ENCODE measurements at places on chromosomes 1 and 21. TPM values are rescaled to one million over a fixed set of nuclear protein-coding genes. Genes with fewer than 3 reads are reported as not detected.

BCAN gene
- not detected for total RNA-seq

ANKRD45 gene
- 1.7 TPM for total RNA-seq

CDCA8 gene
- 1.0 TPM for total RNA-seq

GPA33 gene
- total RNA-seq = not detected

KIAA0040 gene
- 94.0 TPM for total RNA-seq

TTC39A gene
- total RNA-seq = 1.0 TPM

BRDT gene
- total RNA-seq = not detected

OLIG2 gene
- not detected for total RNA-seq

GUCA2B gene
- not detected for total RNA-seq

HMGCS2 gene
- total RNA-seq = not detected

LCE2A gene
- total RNA-seq = not detected

CD34 gene
- total RNA-seq = not detected

FMO4 gene
- total RNA-seq = 7.0 TPM

DFFA gene
- 49.8 TPM for total RNA-seq

ASTN1 gene
- total RNA-seq = 0.33 TPM

MSH4 gene
- 0.17 TPM for total RNA-seq

CLCA4 gene
- total RNA-seq = 0.24 TPM

S100A13 gene
- 72.0 TPM for total RNA-seq

ITGB2 gene
- 2.7 TPM for total RNA-seq

PADI2 gene
- 2.2 TPM for total RNA-seq
